Cortex of kidney (tissue), 1 donor: ENCODE measurements at places on chromosomes 4 and X.

DNA sequence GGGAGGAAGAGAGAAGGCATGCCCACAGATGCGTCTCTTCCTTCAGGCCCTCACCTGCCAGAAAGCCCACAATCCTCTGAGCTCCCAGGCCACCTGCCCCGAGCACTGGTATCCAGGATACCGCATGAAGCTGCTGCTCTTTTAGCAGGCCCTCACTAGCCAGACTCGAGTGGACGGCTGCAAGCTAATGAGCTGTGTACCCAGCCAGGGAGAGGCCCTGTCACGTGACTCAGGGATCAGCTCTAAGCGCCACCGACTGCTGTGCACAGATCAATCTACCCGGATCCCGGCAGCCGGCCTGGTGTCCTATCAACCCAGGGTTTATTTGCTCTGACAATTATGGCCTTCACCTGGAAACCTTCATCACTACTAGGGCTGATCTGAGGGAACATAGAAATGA is 39.0 kb downstream of the BCOR start:
- no peak for DNase-seq

DNA sequence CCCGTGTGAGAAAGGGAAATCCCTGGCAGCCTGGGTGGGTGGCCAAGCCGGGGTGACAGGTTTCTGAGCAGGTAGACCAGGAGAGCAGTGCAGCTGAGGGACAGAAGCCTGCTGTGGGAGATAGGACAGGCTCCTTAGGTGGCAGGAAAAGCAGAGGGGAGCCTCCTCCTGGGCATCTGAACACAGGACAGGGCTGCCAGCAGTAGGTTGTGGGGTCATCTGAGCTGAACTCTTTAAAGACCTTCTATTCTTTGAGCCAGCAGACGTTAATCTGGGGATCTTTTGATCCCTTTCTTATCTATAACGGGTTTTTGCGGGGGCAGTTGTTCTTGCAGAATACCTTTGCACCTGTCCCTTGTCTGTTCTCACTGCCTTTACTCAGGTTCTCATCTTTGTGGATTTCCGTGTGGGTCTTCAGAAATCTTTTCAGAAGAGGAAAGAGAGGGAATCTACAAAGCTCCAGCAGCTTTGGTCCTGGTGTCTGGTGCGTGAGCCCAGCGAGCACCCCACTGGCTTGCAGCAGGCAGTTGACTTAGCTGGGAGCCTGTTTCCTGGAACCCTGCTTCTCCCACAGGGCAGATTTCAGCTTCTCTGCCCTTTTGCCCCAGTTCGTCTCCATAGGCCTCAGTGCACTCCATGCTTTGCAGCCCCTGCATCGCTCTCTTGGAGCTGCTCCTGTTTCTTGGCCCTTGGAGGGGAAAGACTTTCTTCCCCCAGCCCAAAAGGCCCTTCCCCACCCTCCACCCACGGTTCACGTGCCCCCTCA is 35.8 kb upstream of the TADA2B start:
- no peak for DNase-seq

DNA sequence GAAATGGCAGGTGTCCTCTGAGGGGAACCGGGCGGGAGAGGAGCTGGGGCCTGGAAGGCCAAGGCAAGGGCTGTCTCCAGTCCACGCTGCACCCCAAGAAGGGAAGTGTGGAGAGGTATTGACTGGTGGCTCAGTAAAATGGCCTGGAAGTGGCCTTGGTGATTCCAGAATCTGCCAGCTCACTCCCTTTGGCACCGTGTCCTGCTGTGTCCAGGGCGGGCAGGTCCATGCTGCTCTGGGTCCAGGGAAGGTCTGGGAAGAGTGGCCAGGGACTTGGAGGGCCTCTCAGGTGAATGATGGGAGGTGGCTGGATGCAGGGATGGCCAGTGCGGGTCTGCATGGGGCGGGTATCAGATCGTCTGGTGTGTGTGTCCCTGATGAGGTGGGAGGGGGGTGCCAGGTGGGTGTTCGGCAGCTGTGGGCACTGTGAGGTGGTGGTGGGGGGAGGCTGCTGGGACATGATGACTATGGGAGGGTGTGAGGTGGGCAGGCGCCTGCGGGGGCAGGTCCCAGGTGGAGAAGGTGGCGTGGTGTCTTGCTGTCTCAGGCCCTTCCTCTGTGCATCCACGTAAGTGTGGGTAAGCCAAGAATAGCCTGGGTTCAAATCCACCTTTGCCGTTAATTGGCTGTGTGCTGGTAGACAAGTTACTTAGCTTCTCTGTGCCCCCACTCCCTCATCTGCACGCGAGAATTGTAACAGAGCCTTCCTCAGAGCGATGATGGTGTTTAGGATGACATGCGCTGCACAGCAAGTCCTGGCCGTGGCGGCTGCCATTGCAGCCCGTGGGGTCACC is 17.7 kb downstream of the RGS12 start:
- no peak for DNase-seq

DNA sequence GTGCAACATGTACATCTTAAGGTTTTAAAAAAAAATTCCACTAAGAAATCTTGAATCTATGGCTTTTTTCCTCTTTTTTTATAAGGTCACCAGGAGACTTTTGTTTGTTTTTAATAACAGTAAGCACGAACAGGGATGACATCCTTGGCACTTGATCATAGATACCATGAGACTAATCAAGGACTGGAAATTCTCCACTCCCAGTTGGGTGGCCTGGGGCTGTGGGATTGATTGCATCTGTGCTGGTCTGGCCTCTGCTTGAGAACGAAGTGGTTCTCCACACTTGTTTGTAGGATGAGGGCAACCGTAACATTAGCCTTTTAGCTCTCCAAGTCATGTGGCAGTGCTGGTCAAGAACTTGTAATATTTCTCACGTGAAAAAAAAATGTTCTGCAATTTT is 35.4 kb downstream of the SNX25 start:
- DNase-seq: no peak

DNA sequence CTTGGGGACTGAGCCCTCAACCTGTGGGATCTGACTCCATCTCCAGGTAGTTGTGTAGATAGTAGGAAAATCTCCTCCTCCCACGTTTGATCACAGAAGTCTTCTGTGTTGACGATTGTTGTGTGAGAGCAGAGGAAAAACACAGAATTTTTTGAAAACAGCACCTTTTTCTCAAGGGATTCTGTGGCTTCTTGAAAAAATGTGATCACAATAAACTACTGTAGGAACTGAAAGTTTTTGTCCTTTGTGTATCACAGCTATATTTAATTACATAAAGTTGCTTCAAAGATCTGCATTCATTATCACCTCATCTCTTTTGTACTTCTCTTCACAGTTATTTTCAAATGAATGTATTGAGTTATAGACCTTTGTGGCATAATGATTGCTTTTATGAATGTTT is 85.1 kb downstream of the AFF1 start:
- DNase-seq: no peak

- no peak for DNase-seq
Measured at GRCh38 chr4:184890499-184890898, 64.7 kb upstream of the ACSL1 start.

- DNase-seq: no peak
Measured at GRCh38 chr4:55864577-55865223, 11.3 kb downstream of the EXOC1 start.

GRCh38 chr4:68864438-68865187 is 48.8 kb downstream of the UGT2B10 start:
- DNase-seq: no peak

DNA sequence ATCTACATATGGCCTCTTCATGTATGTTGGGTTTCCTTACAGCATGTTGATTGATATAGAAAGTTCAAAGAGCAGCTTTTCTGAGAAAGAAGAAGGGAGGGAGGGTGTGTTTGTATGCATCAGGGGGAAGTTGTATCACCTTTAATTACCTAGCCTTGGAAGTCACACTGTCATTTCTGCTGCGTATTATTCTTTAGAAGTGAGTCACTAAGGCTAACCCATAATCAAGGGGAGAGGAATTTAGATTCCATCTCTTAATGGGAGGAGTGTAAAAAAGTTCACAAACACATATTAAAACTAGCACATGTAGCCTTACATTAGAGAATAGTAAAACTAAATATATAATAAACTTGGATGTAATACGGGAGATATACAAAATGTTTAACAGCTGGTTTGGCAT is 86.5 kb upstream of the CBLL2 start:
- DNase-seq: no peak

- no peak for DNase-seq
Measured at GRCh38 chrX:21374994-21375707, 933 bp downstream of the CNKSR2 start.

GRCh38 chrX:2694914-2695267 is 3.8 kb downstream of the CD99 start:
- no peak for DNase-seq

- DNase-seq: no peak
Measured at GRCh38 chr4:165177725-165178666, 29.4 kb upstream of the KLHL2 start.

- DNase-seq: no peak
Measured at GRCh38 chr4:38562751-38563198, 101.2 kb upstream of the KLF3 start.

GRCh38 chr4:123547216-123548165 is 150.9 kb downstream of the SPRY1 start:
- no peak for DNase-seq

DNA sequence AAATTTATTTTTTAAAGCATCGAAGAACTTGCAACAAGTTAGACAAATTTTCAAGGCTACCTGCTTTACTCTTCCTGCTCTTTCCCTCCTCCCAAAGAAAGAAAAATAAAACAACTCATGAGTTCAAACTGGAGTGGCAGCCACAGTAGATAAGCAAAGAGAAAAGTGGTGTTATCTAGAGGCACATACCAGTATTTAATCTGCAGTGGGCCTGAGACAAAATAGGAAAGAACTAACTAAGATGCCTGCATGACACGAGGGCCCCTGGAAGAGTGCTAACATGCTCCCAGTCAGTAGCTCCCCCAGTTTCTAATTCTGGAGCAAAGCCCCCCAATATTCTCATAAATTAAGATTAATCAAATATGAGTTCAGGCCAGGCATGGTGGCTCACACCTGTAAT is 7.9 kb downstream of the ARL9 start:
- DNase-seq: no peak
